ENCODE measurements at places on chromosomes 12 and 14.

DNA sequence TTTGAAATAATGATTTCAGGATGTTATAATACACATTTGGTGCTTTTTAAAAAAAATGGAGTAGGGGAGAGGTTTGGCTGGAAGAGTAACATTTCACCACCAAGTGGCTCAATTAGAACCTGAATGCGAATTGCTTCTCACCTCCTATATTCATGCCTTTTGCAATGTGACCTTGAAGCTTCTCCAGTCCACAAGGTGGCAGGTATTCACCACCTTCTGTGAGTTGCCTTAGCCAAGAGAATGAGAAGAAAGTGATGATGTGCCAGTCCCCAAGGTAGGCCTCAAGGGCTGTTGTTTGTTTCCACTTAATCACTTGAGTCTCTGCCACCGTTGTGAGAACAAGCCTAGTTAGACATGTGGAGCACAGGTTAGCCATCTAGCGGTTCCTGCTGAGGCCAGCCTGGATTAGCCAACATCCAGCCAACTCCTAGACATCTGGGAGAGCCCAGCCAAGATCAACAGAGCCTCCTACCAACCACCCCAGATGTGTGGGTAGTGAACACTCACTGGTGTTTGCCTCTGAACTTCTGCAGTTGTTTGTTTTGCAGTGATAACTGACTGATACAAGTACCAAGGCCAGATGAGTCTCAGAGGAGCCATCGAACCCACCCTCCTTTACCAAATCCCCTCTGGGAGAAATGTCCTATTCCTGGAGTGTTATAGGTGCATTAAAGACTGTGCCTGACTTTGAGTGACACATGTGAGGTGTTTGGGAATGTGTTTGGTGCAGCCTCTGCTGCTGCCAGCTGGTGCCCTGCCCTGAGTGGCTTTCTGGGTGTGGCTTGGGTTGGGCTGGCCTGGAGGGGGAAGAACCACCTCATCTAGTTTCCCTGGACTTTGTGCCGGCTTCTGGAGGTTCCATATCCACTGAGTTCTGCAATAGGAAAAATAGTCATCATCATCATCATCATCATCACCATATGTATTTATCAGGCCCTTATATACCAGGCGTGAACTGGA, 132.5 kb upstream of the RFLNA start:
- no peak for DNase-seq
- no peak overlapping the region for H3K4me3 ChIP-seq
- no peaks in the 10 kb centered on the region for H3K4me1 ChIP-seq
- no peaks in the 10 kb centered on the region for H3K27me3 ChIP-seq
- H3K36me3 ChIP-seq = no peaks in the 10 kb centered on the region

DNA sequence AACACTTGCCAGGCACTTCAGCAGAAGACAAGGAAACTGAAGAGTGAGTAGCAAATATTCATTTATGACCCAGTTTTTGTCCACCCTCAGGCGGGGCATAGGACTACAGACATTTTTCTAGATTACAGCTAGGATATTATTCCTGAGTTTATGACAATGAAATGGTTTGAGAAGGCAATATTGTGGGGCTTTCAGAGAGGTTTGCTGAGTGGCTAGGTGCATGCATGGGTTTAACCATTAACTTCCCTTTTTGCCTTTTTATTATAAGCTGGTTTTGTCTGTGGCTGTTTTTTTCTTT, 104.0 kb upstream of the BCAT1 start:
- H3K4me1 ChIP-seq = peaks cover 2% of the 10 kb centered on the region
- H3K27me3 ChIP-seq = no peaks in the 10 kb centered on the region
- H3K27ac ChIP-seq = no peak overlapping the region
- DNase-seq = no peak

GRCh38 chr12:130831246-130831645, 7.8 kb downstream of the STX2 start:
- H3K4me1 ChIP-seq = no peaks in the 10 kb centered on the region
- no peaks in the 10 kb centered on the region for H3K27me3 ChIP-seq
- DNase-seq = no peak
- H3K4me3 ChIP-seq = no peak overlapping the region
- H3K27ac ChIP-seq = no peak overlapping the region
- H3K36me3 ChIP-seq = no peaks in the 10 kb centered on the region

- H3K27me3 ChIP-seq = no peaks in the 10 kb centered on the region
- no peak overlapping the region for H3K27ac ChIP-seq
- H3K4me3 ChIP-seq = no peak overlapping the region
- no peaks in the 10 kb centered on the region for H3K4me1 ChIP-seq
These were observed 32.8 kb upstream of the RERG start for GRCh38 chr12:15253990-15254389.

All from ascending aorta (tissue), 2 donors.